Non-pigmented ciliary epithelial cell (primary cell): ENCODE measurements at places on chromosomes 16 and 17.

- no peak for DNase-seq
These were observed 1.5 kb downstream of the ITGAL start for GRCh38 chr16:30474074-30474452.

DNA sequence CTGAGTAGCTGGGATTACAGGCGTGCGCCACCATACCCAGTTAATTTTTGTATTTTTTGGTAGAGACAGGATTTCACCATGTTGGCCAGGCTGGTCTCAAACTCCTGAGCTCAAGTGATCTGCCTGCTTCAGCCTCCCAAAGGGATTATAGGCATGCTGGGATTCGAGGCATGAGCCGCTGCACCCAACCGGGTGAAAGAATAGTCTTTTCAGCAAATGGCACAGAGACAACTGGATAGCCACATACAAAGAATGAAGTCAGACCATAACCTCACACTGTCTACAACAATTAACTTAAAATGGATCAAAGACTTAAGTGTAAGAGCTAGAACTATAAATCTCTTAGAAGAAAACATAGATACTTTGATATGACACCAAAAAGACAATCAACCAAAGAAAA, 67.6 kb downstream of the TBC1D16 start:
- no peak for DNase-seq

DNA sequence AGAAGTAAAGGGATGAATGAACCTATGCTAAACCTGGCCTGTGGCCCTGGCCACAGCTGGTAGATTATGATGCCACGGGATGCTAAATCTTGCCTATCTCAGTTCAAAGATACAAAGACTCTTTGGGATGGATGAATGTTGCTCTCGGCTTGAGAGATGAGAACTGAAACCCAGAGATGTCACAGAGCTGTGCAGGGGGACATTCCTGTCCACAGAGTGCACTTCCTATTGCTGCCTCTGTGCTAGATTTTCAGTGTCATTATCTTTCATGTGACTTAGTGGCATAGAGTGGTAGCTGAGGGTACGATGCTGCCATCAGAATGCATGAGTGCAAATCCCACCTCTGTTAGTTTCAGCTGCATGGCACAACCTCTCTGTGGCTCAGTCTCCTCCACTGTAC, 2.3 kb upstream of the MT1M start:
- DNase-seq, result no peak

DNA sequence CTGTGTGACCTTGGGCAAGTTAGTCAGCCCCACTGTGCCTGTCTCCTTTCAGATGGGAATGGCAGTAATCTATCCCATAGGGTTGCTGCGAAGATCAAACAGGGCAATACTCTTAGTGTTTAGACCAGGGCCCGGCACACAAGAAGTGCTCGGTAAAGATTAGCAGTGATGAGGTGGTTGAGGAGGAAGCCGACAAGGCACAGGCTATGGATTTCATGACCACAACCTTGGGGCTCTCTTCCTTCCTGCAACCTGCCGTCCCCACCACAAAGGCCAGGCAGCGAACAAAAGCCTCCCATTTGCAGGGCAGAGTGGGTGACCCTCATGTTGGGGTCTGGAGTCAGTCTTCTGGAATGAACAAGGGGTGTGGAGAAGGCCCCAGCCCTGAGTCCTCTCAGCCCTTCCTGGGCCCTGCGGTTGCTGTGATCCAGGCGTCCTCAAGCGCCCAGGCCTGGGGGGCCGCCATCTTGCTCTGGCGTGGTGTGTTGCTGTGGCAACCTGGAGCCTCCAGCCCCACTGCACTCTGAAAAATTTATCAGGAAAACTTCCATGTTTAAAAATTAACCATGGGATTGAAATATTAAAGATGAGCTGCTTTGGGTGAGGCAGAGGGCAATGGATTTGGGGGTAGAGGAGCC, 9.8 kb downstream of the ADAM11 start:
- DNase-seq, result no peak

DNA sequence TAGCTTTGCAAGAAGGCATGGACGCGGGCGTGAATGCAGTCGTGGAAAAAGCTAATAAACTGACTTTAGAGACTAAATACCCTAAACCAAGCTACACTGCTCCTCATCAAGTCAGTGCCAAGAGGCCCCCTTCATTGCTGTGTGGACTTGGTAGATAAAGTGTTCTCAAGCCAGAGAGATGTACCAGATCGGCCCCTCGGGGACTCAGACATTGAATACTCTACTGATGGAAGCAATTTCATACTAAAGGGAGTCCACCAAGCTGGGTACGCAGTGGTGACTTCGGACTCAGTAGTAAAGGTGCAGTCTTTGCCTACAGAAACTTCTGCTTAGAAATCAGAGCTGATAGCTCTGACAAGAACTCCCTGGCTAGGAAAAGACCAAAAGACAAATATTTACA, 8.8 kb downstream of the POLR3K start:
- no peak for DNase-seq

DNA sequence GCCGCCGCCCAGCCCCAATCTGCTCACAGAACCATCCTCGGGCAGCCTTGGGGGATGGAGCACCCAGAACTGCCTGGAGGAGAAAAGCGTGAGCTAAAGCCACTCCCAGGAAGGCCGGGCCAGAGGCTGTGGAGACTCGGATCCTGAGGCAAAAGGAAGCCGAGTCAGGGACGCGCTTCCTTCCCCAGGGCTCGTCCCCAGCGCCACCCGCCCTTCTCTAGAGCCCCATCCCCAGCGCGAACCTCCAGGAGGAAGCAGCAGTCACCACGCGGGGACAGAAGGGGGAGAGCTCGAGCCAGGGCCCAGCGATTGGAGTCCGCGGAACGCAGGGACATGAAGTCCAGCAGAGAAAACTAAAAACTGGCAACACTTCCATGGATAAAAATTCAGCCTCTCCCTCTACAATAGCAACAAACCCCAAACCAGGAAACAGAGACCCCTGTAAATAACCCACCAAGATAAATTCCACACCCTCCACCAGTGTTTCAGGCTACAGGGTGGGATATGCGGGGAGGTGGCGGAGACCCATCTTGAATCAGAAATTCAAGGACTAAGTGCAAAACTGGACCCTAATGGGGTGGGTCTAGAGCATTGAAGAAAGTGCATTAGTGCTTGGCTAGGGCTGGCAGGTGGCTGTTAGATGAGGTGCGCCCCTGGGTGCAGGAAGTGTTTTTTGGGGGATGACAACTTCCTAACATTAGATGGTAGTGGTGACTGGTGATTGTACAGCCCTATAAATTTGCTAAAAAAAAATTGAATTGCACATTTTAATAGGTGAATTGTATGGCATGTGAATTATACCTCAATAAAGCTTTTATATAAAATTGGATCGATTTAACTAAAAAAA, 116.1 kb upstream of the METRNL start:
- no peak for DNase-seq

DNA sequence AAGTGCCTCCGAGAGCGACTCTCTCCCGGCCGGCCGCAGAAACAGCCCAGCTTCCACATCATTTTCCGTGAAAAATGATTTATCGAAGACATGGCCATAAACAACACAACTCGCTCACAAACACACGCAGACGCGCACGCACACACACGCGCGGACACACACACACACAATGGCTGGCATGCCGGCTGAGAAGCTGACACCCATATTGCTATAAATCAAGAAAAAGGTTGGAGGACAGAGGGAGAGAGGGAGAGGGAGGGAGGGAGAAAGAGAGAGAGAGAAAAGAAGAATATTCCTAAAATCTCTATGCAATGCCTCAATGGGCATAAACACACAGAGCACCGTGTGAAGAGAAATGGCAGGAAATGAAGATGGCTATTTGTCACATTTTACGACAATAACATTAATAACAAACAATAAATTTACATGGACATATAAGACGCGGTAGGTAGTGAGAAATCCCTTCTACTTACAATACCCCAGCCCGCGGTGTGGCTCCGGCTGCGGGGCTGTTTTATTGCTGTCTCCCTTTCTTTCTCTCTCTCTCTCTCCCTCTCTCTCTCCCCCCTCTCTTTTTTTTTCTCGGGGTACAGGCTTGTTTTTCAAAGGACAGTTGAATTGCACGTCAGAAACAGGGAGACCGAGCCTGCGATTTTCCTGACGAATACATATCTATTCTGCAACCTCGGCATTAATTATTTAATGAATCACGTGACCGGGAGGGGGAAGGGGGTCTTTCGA, 9.5 kb downstream of the HOXB4 start:
- DNase-seq, result no peak

DNA sequence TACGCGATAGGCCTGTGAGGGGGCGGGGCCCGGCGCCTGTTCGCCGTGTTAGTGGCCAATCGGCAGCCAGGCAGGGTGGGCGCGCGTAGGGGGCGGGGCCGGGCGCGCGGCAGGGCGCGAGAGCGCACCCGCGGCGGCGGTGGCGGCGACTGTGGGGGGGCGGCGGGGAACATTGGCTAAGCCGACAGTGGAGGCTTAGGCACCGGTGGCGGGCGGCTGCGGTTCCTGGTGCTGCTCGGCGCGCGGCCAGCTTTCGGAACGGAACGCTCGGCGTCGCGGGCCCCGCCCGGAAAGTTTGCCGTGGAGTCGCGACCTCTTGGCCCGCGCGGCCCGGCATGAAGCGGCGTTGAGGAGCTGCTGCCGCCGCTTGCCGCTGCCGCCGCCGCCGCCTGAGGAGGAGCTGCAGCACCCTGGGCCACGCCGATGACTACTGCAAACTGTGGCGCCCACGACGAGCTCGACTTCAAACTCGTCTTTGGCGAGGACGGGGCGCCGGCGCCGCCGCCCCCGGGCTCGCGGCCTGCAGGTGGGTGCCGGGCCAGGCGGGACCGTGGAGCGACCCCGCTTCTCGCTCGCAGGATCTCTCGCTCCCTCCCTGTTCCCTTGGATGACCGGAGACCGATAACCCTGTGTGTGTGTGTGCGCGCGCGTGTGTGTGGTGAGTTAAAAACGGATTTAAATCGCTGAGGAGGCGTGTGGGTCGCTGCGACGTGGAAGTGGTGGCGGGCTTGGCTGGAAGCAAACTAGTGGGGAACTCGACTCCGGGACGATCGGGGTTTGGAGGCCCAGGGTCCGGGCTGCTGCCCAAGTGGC, at the start of gene NFATC3:
Gene NFATC3, plus strand, starts transcription at position 112 of the 813 bp plus-strand sequence. Its CDS starts 312 bp downstream, at position 424.
- no peak for DNase-seq

GRCh38 chr16:24075931-24076716, 180.0 kb upstream of the CACNG3 start:
- DNase-seq, result no peak

DNA sequence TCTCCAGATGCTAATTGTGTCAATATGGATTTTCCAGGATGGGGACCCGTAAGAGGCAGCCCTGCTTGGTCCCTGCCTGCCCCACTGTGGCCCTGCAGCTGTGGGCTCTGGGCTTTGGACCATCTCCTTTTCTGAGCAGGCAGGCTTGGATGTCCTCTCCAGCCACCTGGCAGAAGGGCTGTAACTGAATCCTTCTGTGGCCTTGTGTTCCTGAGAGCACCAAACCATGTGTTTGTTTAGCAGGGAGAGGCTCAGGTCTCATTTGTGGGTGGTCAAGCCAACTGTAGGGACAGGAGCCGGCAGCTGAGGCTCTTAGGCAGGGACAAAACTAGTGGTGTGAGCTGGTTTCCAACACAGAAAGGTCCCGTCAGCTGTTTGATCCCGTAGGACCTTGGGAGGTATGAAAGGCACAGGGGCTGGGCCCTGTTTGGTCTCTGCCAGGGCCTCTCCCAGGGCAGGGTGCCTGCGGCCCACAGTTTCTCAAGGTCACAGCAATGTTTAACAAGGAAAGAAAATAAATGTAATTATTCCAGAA, 18.5 kb downstream of the SEC14L5 start:
- DNase-seq, result no peak

GRCh38 chr17:48612456-48612853, 1.6 kb upstream of the HOXB7 start:
- DNase-seq, result no peak

DNA sequence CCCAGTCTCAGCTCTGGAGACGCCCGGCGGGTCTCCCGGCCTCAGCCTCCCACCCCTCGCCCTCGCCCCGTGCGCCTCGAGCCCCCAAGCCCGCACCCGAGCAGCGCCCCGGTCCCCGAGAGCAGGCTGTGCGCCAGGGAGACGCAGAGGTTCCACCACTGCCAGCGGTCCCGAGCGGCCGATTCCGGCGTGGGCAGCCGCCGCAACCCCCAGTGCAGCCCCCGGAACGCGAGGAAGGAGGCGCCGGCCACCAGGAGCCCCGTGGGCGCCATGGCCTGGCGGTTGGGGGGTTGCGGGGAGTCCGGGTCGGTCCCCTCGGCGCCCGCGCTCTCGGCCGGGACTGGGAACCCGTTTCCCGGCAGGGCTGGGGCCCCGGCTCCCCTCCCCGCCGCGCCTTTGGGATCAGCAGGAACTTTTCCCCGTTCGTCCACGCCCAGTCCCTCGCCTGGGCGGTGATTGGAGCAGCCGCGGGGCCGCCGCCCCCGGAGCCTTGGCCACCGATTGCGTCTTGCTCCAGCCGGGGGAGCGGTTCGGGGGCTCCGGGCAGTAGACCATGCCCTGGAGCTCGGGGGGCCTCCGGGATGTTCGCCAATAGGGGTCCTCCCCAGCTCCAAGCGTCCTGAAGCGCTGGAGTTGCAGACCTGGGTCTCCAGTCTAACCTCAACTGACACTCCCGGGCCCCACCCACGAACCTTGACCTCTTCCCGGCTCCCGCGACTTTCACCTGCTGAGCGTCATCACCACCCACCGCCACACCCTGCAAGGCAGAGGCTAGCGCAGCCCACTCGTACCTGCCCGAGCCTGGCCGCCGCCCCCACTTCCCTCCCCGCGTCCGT, at the start of gene TLCD2:
Gene TLCD2, minus strand, starts transcription at position 407 of the 836 bp plus-strand sequence. Its CDS starts 135 bp downstream, at position 272.
- DNase-seq, result no peak

- DNase-seq, result no peak
These were observed at the start of gene RAB11FIP3 for GRCh38 chr16:425082-425718. Gene RAB11FIP3, plus strand, starts transcription at chr16:425649. Its CDS starts 358 bp downstream, at chr16:426007.

- no peak for DNase-seq
These were observed 487 bp downstream of the RANBP10 start for GRCh38 chr16:67805718-67806427.

DNA sequence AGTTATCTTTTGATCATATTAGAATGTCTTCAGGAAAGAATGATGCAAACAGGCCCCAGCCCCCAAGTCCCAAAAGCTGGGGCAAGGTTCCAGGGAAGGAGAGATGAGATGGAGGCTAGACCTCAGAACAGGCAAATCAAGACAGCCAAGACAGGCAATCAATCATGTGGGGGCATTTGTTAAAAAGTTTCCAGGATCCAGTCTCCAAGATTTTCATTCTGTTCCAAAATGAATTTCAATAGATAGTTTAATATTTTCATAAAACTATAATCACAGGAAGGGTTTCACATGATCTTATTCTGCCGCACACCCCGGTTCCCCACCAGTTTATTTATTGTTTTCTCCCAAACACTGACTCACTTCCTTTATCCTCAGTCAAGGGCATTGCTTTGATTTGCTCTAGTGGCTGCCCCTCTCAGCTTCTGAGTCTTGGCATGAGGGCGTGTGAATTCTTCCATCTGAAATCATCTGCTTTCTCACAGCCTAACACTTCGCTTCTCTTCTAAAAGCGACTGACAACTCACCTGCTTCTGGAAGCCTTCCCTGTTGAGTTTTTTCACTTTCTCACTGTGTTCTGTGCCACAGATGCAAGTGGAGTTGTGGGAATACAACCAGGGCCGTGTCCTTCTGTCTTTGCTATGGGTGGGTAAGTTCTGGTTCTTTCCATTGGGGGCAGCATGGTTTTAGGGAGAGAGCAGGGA, 12.2 kb upstream of the TERF2 start:
- DNase-seq, result no peak

GRCh38 chr17:68600067-68600930, 868 bp downstream of the FAM20A start:
- DNase-seq, result no peak

- no peak for DNase-seq
These were observed 19.2 kb downstream of the ZNF423 start for GRCh38 chr16:49836668-49837067.
